ENCODE measurements at places on chromosomes 5 and 9.
A peak's percentile ranks its signal among the peaks of the same experiment; 100 is the strongest.

DNA sequence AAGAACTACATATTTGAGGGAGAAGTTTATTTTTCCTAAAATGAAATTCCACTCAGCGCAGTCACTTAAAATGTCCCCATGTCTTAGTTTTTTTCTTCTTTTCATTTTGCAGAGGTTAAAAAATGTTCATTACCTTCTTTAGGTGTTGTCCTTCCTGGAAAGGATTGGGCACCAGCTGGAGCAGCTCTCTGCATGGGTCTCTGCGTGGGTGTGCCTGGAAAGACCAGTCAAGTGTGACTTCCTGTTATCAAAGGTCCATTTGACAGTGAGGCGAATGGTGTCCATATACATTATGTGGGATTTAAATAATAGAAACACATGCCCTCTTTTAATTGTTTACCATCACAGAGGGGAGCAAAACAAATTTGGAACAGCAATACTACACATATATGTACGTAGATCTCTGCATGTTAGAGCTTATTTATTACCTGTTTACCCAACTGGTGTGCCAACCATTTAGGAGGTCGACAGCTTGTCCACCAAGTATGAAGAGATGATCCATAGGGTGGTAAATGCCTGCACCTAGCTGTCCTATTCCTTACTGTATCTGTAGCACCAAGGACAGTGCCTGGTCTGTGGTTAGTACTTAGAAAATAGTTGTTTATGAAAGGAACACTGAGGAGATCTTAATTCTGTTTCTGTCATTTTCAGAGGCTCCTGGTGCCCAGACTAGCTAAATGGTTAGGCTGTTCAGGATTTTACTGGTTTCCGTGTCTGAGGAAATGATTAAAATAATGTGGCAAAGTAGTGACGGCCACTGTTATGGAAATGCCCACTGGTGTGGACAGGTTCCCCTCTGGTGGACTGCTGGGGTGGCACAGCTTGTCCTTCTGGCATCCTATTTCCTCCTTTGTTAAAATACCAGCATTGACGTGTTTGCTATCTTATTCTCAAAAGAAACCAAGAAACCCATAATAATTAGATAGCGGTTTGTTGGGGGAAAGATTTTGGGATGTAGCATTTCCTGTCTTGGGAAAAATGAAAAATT lies 200.4 kb downstream of the MAST4 start:
- no peak for DNase-seq

- DNase-seq: no peak
These were observed 12.3 kb downstream of the MED10 start for GRCh38 chr5:6365977-6366590.

GRCh38 chr9:115015018-115015635 lies 84.7 kb upstream of the TNFSF8 start:
- no peak for DNase-seq

DNA sequence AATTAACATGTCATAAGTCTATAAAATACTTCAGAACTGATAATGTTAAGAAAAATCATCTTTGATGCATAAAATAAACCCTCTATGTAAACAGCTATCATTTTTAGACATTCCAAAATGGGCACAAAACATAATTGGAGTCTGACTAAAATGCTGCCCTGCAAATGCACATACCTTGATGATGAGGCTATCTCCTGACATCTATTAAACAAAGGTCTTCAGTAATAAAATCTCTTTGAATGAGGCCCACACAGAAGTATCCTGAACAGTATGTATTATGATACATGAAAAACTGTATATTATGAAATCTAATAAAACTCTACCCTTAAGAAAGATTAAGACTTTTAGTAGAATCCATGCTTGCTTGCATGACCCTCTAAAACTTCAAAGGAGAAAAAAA lies 66.1 kb downstream of the FBXL17 start:
- no peak for DNase-seq

- no peak for DNase-seq
These were observed 262.7 kb downstream of the KIF4B start for GRCh38 chr5:155276231-155276630.

DNA sequence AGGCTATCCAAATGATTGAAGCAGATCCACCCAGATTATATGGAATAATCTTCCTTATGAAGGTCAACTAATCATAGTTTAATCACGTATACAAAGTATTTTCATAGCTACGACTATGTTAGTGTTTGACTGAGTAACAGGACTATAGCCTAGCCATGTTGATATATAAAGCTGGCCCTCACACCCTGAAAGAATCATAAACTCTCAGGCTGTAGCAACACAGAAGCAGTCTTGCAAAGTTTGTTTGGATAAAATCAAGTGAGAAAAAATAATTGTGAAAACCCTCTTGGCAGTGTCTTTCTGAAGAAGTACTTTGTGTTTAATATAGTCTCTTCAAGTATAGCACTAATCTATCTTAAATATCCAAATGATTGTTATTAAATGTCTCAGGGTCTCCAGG lies 374.5 kb upstream of the DAB2 start:
- DNase-seq: no peak

- DNase-seq: no peak
These were observed 900.3 kb upstream of the TYRP1 start for GRCh38 chr9:11792870-11793269.

GRCh38 chr5:139733698-139734538 lies 61.7 kb upstream of the PSD2 start:
- DNase-seq: no peak

DNA sequence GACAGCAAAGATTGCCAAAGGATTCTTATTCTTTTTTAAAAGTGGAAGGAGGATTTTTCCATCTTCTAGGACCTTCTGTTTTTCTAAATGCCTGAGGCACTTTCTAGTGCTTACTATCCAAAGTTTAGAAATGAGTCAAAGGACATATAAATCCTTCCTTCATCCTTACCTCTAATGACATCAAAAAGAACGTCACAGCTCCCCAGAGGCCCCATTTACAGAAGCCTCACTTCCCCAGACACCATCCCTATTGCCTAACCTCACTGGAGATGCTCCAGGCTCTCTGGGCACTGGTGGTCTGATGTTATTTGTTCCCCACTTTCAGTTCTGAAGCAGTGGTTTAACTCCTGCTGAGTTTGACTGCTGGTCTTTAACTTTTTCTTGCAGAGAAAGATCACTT lies 504.3 kb downstream of the AGTPBP1 start:
- DNase-seq: no peak

- DNase-seq: no peak
These were observed 23.5 kb downstream of the LMX1B start for GRCh38 chr9:126636983-126637798.

DNA sequence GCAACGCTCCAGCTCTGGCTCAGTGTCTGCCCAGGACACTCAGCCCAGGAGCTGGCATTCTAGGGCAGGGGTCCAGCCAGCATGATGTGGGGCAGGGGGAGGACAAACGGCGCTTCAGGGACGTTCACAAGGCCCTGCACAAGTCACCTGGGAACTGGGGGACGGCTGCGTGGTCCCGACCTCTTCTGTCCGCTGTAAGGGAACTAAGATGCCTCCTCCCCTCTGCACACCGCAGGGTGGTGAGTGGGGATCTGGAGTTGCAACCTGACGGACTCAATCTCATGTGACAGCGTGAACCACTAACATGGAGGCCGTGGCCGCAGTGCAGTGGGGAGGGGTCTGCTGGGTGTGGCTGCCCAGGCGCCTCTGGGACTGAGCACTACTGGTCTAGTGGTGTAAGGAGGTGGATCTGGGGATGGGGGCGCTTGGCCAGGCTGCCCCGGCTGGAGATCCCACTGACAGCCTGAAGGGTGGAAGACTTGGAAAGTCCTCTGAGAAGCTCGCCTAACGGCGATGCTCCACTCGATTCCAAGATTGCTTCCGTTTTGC lies 88.0 kb upstream of the RAPGEF1 start:
- DNase-seq: no peak

GRCh38 chr9:112820881-112821280 lies 69.8 kb downstream of the SLC46A2 start:
- DNase-seq: no peak

DNA sequence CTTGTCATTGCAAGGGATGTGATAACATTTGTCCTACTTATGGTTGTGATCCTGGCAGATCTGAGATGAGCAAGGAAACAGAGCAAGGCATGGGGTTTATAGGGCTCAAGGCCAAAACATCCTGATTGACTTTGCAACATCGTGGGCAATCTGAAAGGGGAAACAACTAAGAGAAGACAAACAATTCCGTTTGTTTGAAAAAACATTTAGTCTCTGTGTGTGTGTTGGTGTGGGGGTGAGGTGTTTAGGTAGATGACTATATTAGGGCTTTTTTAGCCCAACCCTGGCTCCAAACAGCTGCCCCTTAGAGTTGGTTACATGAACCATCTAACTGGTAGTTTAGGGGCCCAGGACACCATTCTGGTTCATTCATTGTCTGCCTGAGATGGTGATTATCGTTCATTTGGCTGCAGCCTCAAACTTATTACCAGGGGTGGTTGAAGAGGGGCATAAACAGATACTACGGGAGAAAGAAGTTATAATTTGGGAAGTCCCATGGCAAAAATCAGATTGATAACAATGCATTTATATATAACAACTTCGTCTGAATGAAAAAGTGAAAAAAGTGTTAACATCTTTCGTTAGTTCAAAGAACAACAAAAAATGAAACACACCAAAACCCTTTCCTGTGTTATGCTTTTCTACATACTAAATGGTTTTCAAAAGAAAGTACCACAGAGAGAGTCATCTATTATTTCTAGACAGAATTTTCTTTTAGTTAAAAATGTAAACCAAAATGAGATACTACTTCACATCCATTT lies 5.7 kb downstream of the FYB1 start:
- DNase-seq: no peak

DNA sequence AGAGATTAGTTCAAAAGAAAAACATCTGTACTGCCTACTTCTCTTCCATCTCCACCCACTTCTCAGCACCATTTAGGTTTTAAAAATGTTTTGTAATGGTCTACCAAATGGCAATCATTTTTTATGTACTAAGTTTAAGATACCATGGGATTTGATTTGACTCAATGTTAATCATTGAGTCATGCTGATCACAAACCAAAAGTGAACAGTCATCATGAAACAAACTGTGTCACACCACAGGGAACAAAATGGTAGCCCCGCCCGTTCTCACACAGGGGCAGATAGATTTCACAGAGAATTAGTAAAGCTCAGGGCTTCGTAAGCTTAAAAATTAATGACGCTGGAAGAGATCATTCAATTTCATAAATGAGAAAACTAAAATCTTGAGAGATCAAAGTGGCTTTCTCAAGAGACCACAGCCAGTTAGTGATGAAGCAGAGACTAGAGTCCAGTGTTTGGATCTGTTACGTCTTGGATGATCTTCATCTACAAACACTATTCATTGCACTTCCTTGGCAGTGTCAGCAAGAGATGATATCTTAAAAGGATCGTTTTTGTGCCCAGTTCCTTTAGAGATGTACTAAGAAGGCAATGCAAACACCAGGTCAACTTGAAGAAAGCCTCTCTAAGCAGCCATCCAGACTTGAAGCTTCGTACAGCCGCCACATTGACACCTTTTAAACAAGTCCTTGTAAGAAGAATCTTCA lies 33.9 kb upstream of the TRIO start:
- no peak for DNase-seq

- no peak for DNase-seq
These were observed 43.9 kb downstream of the SH3TC2 start for GRCh38 chr5:149018909-149019443.

DNA sequence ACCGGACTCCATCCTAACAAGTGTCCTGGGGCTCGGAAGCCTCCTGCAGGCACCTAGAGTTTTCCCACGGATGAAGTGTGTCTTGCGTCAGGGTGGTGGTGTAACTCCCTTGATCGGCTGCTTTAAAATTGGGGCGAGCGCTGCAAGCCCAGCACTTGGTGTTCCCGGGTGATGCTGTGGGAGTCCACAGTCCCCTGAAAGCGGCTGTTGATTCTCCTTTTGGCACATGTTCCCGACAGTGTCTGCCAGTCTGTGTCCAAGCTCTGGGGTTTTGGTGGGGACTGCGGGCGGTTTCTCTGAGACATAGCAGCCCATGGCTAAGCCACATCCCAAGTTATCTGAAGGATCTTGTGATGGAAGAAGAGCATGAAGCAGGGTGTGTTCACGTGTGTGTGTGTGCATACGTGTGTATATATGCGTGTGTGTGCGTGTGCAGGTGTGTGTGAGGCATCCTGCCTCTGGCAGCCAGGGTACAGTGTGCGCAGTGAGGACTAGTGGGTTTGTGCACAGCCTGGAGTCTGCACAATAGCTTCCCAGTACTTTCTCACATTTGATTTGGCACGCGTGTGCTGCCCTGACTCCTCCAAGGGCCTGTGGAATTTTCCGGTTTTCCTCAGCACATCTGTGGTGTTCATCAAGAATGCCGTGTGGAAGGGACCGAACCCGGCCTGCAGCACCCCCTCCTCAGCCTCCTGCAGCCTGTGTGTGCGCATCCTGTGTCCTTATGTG lies 16.9 kb downstream of the SLC25A48 start:
- DNase-seq: no peak

DNA sequence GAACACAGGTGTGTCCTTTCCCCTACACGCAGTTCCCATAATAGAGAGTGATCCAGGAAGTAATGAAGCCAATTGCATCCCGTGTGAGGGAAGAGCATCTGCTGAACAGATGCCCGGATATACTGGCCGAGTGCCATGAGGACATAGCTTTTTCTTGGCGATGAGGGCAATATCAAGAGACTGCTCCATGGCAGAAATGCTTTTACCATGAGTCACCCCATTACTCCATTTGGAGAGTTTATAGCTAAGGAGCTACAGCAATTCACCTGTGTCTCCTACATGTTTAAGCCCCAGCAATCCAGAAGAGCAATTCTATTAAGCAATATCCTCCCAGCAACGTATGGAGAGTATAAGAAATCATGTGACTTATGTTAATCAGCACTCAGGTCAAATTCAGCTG lies 222.0 kb upstream of the KLF4 start:
- no peak for DNase-seq

- peak; percentile 30 for DNase-seq
These were observed 2.0 kb downstream of the GLIS3 start for GRCh38 chr9:4297786-4298254.

DNA sequence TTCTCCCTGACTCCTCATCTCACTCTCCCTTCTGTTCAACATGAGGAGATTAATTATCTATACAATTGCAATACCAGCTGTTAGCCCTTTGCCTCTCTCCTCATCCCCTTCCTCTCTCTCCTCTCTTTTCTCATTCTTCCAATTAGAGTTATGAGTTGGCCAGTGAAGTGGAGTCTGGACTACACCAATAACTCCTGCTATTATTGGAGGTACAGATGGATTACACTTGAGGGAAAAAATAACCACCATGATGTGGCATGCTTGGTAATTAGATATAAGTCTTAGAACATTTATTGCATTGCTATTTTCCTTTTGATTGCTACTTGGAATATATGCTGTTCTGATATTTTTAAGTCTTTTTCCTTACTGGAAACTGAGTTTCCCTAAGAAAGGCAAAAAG lies 159.2 kb downstream of the FRMD3 start:
- no peak for DNase-seq

DNA sequence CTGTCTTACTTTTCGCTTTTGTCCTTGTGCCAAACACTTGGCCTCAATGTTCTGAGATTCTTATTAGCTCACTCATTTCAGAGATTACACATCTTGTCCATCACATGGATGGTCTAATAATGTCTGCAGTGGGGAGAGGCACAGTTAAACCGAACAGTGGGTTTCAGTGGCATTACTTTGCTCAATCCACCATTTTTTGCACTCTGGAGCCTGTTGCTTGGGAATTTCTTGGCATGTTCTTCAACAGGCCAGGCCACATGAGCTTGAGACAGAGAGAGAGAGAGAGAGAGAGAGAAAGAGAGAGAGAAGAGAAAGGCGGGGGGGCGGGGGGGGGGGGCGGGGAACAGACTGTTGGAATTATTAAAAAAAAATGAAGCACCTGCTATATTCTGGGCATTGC lies 1327.8 kb upstream of the WWC1 start:
- no peak for DNase-seq
